ENCODE measurements at places on chromosomes 12 and 14.

DNA sequence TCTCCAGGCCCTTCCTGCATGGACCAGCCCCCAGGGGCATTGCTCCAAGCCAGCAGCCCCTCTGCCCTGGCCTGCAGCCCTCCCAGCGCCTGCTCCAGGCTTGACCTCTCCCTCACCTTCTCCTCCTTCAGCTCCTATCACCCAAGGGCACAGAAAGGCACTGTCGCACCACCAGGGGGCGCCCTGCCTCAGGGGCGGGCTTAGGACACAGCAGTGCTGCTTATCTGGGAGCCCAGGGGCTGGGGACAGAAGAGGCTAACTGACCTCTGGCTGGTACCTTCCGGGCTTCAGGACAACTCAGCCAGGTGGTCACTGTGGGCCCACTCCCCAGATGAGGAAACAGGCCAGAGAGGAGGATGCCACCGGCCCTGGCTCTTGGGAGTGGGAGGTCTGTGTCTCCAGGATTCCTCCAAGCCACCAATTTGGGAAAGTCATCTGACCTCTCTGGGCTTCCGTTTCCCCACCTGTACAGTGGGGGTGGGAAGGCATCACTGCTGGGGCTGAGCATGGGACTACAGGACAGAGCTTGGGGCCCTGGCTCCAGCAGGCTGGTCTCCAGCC, 25.3 kb upstream of the GPR132 start:
- DNase-seq, result peak; percentile 67

DNA sequence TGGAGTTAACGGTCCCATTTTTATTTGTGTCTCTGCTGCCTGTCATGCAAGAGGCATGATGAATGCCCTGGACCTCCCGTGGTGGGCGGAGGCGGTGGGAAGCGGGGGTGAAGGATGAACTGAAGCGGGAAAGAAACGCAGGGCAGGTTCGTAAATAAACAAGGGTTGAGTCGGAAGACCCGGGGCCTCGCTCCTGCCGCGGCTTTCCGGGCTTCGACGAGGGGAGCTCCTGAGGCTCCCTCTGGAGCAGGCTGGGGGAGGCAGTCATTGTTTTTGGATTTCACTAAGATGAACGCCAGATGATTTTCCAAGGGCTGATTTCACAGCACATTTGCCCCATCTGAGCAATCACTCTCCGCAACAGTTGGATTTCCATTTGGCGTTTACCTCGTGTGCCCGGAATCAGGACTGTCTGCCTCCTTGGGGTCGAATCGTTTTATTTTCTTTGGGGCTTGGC, 130.2 kb downstream of the SLC38A6 start:
- DNase-seq, result no peak

- DNase-seq, result peak; percentile 9
Observed at GRCh38 chr12:94704452-94705306, 54.3 kb upstream of the TMCC3 start.

DNA sequence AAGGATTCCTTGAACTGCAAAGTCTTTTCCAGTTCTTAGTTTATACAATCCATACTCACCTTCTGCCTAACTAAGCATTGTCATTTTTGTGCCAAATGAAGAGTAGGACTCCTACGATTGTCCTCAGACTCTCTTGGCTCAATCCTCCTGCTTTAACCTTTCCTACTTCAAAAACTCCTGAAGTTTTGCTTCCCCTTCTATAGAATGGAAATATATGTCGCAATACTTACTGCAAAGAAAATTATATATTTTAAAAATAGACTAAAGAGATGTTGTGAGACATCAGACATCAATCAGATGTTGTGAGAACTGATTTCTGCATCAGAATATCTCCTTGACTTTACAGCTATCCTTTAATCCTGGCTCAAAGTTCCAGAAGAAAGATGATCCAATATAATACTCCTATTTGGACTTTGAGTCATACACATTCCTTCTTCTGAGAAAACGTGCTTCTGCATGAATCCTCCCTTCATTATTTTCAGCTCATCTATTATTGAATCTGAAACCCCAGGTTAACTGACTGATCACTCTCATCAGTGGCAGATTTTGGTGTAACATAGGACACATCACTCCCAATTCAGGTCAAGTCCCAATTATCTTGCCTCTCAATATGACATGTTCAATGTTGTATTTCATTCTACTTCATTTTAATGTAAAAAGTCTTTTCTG, 48.8 kb downstream of the A2M start:
- DNase-seq, result no peak

GRCh38 chr12:58241099-58241498, 299.7 kb downstream of the ATP23 start:
- DNase-seq, result no peak
